ENCODE measurements at places on chromosomes 1 and 21.

DNA sequence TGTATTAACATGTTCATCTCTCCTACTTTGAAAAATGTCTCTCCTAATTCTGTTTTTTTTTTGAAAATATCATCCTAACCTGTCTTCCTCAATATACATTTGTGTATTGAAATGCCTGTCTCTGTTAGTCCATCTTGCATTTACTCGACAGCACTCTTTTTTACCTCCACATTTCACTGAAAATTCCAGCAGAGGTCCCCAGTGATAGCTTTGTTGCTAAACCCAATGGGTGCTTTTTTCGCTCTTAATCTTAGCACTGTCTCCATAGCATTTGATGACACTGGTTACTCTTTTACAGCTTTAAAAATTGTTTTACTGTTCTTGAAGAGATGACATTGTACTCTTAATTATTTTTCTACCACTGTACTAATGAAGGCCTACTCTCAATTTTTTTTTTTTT, 10.8 kb downstream of the OSBPL9 start:
- DNase-seq, result no peak

GRCh38 chr21:17688912-17689874, 76.5 kb upstream of the BTG3 start:
- DNase-seq, result no peak

DNA sequence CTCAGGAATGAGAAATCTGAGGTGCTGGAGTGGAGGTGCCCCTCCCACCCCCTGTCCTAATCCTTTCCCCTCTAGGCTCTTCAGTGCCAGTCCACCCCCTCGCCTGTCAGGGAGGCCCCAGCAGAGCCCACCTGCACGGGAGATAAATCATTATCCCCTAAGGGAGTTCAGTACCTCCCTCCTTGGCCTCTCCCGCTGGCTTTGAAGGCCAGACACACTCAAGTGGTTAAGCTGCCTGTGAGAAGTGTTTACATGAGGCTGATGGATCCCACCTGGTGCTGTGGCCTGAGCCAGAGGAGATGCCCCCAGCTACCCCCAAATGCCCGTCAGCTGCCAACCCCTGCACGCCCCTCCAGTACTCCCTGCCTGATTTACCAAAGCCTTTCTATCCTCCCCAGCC, 3.7 kb downstream of the RSPO1 start:
- no peak for DNase-seq

GRCh38 chr1:44030605-44031251, 534 bp downstream of the SLC6A9 start:
- DNase-seq, result peak; percentile 40

- no peak for DNase-seq
These were observed 96.5 kb downstream of the DTL start for GRCh38 chr1:212132025-212132424.

GRCh38 chr1:21669258-21670058, at the start of gene RAP1GAP:
Gene RAP1GAP (minus strand): TSS chr1:21669357. CDS start chr1:21620032, 49,325 bp downstream.
- DNase-seq, result no peak

DNA sequence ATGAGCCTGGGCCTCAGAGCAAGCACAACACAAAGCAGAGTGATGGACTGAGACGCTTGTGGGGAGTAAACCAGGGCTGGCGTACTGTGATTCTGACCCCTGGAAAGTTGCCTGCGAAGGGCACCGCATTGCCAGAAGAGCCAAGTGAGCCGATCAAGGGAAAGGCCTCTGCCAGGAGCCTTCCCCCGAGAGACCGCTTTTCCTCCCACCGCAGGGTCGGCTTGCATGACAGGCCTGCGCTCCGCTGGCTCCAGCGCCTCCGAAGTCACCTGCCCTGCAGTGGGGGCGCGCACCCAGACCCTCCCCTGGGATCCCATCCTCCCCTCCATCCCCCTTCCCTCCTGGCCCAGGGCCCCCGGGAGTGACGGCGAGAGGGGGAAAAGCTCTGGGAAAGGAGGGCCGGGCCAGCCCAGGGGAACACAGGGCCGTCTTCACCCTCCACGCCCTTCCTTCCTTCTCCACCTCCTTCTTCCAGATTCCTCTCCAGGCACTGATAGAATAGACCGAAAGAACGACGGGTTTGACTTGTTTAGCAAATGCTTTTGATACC, 165.0 kb downstream of the TRIM33 start:
- no peak for DNase-seq
